H9 (cell line): ENCODE measurements at places on chromosomes 12 and 14. TPM values are rescaled to one million over a fixed set of nuclear protein-coding genes. Genes with fewer than 3 reads are reported as not detected.
A peak's percentile ranks its signal among the peaks of the same experiment; 100 is the strongest.

DNA sequence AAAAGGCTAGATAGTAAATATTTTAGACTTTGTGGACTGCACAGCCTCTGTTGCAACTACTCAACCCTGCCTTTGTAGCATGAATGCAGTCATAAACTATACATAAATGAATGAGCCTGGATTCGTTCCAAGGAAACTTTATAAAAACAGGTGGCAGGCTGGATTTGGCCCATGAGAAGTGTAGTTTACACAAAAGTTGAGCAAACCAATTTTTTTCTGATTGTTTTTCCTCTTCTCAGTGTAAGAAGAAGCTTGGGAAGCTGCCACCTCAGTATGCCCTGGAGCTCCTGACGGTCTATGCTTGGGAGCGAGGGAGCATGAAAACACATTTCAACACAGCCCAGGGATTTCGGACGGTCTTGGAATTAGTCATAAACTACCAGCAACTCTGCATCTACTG, 9.5 kb downstream of the OAS1 start:
- H3K36me3 ChIP-seq, result no peaks in the 10 kb centered on the region; the same call in 2 of the 3 replicates
- H3K4me3 ChIP-seq, result no peak overlapping the region
- no peak overlapping the region for H3K27ac ChIP-seq
- H3K4me1 ChIP-seq, result no peaks in the 10 kb centered on the region

DNA sequence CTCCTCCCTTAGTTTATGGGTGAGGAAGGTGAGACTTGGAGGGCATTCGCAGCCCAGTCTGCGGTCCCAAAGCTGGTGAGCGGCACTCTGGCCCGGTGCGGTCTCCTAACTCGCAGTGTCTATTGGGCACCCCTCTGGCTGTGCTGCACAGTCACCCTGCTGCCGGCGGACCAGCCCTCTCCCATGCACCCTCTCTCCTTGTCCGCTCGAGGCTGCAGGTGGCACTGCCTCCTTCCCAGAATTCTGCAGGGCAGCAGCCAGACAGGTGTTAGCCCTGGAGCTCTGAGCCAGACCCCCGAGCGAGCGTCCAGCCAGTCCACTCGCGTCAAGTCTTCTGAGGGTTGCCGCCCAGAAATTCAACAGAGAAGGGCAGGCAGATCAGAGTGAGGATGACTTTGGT, 56.8 kb upstream of the DYNC1H1 start:
- no peaks in the 10 kb centered on the region for H3K4me1 ChIP-seq
- H3K27ac ChIP-seq, result no peak overlapping the region
- no peak for DNase-seq
- peaks cover 52% of the 10 kb centered on the region for H3K36me3 ChIP-seq

DNA sequence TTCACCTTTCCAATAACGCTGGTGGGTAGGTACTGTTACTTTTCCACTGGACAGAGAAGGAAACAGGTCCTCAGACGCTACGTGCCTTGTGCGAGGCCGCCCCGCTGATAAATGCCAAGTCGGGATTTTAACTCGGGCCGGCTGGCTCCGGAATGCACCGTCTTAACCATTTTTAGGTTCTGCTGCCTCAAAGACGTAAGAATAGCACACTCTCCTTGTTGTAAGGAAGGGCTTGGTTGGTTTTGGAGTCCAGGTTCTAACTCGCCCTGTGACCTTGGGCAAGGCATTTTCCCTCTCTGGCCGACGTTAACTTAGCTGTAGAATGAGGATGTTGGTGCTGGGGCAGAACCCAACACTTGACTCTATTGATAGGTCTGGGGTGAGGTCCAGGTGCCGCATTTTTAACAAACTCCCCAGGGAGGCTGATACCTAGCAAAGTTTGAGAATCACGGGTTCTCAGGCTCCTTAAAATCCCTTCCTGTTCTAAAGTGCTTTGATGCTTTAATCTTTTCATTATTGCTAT, 814 bp downstream of the ANKRD13A start:
- peaks cover 2% of the 10 kb centered on the region; the same call in 1 of the 2 replicates for H3K4me1 ChIP-seq
- DNase-seq, result no peak
- no peaks in the 10 kb centered on the region; the same call in 2 of the 3 replicates for H3K36me3 ChIP-seq
- peak overlapping the region; percentile 87 for H3K4me3 ChIP-seq

DNA sequence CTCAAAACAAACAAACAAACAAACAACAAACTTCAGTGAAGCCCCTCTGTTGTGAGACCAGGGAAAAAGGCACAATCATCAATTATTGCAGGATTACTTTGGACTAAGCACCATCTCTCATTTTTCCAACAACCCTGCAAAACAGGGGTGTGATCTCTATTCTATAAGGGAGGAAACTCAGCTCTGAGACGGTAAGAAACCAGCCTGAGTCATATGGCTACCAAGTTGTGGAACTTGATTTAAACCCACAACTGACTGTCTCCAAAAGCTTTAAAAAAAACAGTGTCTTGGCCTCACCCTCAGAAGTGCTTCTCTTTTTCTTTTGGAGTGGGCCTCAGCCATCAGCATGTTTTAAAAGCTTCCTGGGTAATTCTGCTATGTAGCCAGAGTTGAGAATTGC, 49.8 kb downstream of the RIN3 start:
- DNase-seq, result no peak
- no peak overlapping the region for H3K4me3 ChIP-seq

DNA sequence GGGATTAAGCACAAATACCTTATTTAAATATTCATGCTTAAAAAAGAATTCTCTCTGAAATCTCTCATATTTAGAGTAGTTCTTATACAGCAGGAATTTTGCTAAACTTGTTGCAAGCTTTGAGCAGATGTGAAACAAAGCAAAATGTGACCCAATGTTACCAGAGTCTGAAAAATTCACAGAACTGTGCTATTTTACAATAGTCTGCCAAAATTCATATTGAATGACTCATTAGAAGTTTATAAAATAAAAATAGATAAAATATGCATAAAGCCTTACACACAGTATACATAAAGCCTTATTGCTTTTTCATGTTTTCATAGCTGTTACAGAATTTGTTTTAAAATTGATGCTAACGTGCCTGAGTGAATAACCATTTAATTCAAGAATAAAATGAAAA, 17.8 kb upstream of the RHOJ start:
- no peak for DNase-seq
- H3K27me3 ChIP-seq, result no peaks in the 10 kb centered on the region
- H3K4me1 ChIP-seq, result no peaks in the 10 kb centered on the region
- H3K4me3 ChIP-seq, result no peak overlapping the region

DNA sequence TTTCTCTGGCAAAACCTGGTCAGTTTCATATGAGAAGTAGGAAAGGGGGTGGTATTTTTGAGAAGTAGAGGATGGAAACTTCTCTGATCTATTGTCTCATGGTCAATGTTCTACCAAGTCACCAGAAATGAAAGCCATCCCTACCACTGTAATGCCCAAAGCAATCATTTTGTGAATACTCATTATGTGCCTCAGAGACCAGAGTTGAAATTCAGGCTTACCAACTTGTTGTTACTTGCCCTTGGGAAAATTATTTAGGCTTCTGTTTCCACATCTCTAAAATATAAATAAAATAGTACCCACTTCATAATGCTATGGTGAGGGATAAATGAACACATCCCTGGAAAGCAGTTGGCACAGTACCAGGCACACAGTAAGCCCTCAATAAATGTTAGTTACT, 723.7 kb upstream of the TBX3 start:
- DNase-seq, result no peak

DNA sequence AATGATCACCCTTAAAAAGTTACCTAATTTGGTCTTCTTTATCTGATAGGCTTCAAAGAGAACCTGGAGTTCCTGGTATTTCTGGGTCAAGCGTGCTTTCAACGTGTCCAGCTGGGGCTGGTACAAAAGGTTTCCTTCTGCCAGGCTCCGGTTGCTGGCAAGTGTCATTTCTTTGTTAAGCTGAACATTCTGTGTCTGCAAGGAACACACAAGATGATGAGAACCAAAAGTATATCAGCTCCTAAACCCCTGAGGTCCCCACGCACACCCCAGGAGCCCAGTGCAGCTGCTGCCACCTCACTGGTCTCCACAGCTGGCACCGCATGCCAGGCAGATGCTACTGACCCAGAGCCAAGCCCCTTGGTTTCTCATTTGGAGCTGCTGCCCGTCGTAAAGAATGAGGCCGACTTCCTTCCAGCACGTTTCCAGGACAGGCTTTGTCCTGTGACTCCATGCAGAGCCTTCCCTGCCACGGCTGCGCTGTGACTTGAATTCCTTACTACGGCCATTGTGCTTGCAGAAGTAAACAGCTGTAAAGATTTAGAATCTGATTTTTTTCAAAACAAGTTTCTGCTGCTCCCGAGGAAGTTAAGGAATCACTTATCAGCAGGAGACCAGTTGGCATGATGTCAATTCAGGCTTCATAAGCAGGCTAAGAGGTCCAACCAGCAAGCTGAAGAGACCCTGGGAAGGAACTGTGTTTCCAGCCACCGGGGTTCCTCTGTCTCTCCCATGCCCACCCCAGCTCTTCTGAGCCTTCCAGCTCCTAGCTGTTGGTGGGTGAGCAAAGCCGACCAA, 24.9 kb downstream of the VPS37B start:
- H3K27me3 ChIP-seq, result peaks cover 66% of the 10 kb centered on the region
- no peaks in the 10 kb centered on the region for H3K4me1 ChIP-seq
- H3K36me3 ChIP-seq, result peaks cover 36% of the 10 kb centered on the region
- no peak for DNase-seq
- no peak overlapping the region for H3K27ac ChIP-seq

GRCh38 chr12:4947253-4947652, 37.5 kb downstream of the KCNA1 start:
- no peaks in the 10 kb centered on the region; the same call in 1 of the 2 replicates for H3K4me1 ChIP-seq
- DNase-seq, result no peak
- peaks cover 2% of the 10 kb centered on the region; the same call in 1 of the 2 replicates for H3K27me3 ChIP-seq
- H3K36me3 ChIP-seq, result no peaks in the 10 kb centered on the region
- H3K4me3 ChIP-seq, result no peak overlapping the region

- no peak overlapping the region for H3K4me3 ChIP-seq
- DNase-seq, result no peak
- H3K27me3 ChIP-seq, result no peaks in the 10 kb centered on the region
Observed at GRCh38 chr14:32023540-32023939, 53.6 kb upstream of the ARHGAP5 start.

- H3K27me3 ChIP-seq, result no peaks in the 10 kb centered on the region
- DNase-seq, result no peak
- H3K4me1 ChIP-seq, result no peaks in the 10 kb centered on the region; the same call in 1 of the 2 replicates
- H3K27ac ChIP-seq, result no peak overlapping the region
- peaks cover 13% of the 10 kb centered on the region for H3K36me3 ChIP-seq
- H3K4me3 ChIP-seq, result no peak overlapping the region
Observed at GRCh38 chr12:114998750-114999128, 314.8 kb upstream of the TBX3 start.

DNA sequence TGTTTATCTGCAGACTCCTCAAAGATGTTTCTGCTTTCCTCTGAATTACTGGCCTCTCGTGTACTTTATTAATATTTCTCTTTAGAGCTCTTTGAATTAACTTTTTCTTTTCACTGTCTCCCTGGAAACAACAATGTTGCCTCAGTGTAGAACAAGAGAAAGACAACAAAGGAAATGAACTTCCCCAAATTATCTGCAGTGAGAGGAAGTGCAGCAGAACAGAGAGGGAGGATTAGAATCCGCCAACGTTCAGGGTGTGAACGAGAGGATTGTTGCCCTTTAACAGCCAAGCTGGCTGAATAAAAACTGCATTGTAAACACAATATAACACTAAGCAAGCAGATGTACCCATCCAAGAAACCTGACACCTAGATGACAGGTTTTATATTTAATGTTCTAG, 375.9 kb downstream of the GALC start:
- H3K4me3 ChIP-seq, result no peak overlapping the region
- no peak overlapping the region for H3K27ac ChIP-seq
- H3K36me3 ChIP-seq, result peaks cover 10% of the 10 kb centered on the region
- no peak for DNase-seq
- H3K27me3 ChIP-seq, result no peaks in the 10 kb centered on the region

- no peak for DNase-seq
- no peaks in the 10 kb centered on the region for H3K4me1 ChIP-seq
- peaks cover 7% of the 10 kb centered on the region; the same call in 2 of the 3 replicates for H3K36me3 ChIP-seq
- H3K4me3 ChIP-seq, result no peak overlapping the region
- H3K27me3 ChIP-seq, result no peaks in the 10 kb centered on the region
Observed at GRCh38 chr12:41356181-41356580, 168.1 kb downstream of the PDZRN4 start.

GRCh38 chr12:131836714-131837397, 8.7 kb downstream of the MMP17 start:
- peaks cover 9% of the 10 kb centered on the region; the same call in 2 of the 3 replicates for H3K36me3 ChIP-seq
- H3K27me3 ChIP-seq, result no peaks in the 10 kb centered on the region
- no peak for DNase-seq

DNA sequence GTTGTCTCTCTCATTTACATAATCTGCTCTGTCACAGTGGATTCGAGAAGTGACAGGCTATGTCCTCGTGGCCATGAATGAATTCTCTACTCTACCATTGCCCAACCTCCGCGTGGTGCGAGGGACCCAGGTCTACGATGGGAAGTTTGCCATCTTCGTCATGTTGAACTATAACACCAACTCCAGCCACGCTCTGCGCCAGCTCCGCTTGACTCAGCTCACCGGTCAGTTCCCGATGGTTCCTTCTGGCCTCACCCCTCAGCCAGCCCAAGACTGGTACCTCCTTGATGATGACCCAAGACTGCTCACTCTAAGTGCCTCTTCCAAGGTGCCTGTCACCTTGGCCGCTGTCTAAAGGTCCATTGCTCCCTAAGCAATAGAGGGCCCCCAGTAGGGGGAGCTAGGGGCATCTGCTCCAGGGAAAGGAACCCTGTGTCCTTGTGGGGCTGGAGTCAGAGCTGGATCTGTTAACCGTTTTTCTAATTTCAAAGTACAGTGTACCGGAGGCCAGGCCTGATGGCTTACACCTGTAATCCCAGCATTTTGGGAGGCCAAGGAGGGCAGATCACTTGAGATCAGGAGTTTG, 5.1 kb downstream of the ERBB3 start:
- H3K27me3 ChIP-seq, result no peaks in the 10 kb centered on the region; the same call in 1 of the 2 replicates
- H3K27ac ChIP-seq, result no peak overlapping the region
- 0 out of 2 replicates have a peak, but pooled peaks cover 4% of the 10 kb centered on the region for H3K4me1 ChIP-seq

DNA sequence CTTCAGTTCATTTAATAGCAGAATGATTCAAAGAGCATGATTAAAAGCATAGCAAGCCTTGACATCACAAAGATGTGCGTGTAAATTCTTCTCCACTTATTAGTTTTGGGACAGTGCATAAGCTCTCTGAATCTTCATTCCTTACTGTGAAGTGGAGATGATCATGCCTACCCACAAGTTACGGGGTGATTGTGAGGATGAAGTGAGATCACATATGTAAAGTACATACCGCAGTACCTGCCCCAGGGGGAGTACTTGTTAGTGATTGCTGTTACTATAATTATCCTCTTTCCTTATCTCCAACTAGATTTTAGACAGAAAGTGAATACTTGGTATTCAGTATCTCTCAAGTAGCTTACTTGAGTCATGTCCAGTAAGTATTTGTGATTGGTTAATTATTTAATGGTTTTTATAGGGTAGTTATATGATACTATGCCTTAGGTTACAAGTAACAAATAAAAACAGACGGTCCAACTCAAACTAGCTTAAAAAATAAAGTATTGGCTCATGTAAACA, 6.0 kb downstream of the RAD9B start:
- H3K4me1 ChIP-seq, result no peaks in the 10 kb centered on the region
- no peak overlapping the region for H3K27ac ChIP-seq
- no peak for DNase-seq
- no peak overlapping the region for H3K4me3 ChIP-seq
- no peaks in the 10 kb centered on the region for H3K36me3 ChIP-seq

- H3K4me3 ChIP-seq, result no peak overlapping the region
- no peaks in the 10 kb centered on the region for H3K27me3 ChIP-seq
- H3K4me1 ChIP-seq, result no peaks in the 10 kb centered on the region
- no peak for DNase-seq
Observed at GRCh38 chr12:83793616-83794015, 1106.9 kb downstream of the TMTC2 start.

The MYH7 gene
- total RNA-seq, result not detected in 2 replicates

The SMIM41 gene
- total RNA-seq, result not detected in 2 replicates

The TMEM52B gene
- total RNA-seq, result not detected in 2 replicates

The ITGA7 gene
- total RNA-seq, result 114 and 119 TPM in 2 replicates

The NOS1 gene
- total RNA-seq, result 2.3 and 2.4 TPM in 2 replicates

The LPAR5 gene
- 0.22 TPM in 2 replicates for total RNA-seq

The TMPRSS12 gene
- total RNA-seq, result not detected in 2 replicates

The EFS gene
- 31.9 and 32.1 TPM in 2 replicates for total RNA-seq

The ATL1 gene
- total RNA-seq, result 3.0 and 3.2 TPM in 2 replicates
